CD4-positive, alpha-beta memory T cell (primary cell): ENCODE measurements at places on chromosomes 12 and 14.

- DNase-seq, result no peak
Observed at GRCh38 chr12:62928632-62929031, 6.3 kb downstream of the PPM1H start.

DNA sequence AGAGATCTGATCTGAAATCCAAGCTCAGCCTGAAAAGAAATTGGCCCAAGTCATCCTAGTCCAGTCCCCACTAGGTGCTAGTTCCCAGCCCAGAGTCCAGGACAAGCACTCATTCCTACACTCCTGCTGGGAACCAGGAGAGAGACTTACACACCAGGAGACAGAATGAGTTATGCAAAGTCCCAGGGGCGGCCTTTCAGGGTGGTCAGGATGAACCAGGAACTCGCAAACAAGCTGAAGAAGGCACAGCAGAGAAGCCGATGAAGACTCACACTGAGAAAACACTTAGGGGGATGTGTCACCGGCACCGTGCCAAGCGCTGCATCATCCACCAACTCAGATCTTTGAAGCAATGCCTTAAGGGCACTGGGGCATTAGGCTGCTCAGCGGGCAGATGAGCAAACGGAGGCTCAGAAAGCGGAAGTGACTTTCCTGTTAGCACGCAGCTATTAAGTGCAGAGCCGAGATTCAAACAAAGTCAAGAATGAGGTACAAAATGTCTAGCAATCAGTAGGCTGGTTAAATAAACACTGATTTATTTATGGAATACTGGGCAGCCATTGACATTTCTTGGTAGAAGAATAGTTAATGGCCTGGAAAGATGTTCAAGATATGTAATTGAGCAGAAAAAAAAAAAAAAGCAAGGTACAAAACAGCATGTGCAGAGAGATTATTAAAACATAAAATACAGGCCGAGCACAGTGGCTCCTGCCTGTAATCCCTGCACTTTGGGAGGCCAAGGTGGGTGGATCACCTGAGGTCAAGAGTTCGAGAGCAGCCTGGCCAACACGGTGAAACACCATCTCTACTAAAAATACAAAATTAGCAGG, 78.7 kb downstream of the LRRC74A start:
- DNase-seq, result peak; percentile 68

DNA sequence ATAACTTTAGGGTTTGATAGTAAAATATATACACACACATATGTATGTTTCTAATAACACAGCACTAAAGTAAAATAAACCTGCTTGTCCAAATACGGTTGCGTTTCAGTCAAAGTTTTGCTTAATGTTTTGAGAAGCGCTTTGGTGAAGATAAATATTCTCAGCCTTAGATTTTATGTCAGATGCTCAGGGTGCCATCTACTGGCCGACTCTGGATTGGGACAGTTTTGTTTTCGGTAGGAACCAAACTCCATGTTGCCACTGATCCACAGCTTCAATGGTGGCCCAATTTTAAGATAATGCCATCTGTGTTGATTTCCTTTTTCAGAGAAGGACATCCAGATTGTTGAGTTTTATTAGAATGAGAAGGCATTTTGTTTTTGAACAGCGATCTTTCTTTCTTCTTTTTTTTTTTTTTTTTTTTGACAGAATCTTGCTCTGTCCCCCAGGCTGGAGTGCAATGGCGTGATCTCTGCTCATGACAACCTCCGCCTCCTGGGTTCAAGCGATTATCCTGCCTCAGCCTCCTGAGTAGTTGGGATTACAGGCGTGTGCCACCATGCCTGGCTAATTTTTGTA, 43.1 kb downstream of the LLPH start:
- peak; percentile 16 for DNase-seq

- no peak for DNase-seq
Observed at GRCh38 chr14:60777856-60778578, 43.5 kb downstream of the MNAT1 start.

GRCh38 chr14:101033006-101033405, 129.5 kb upstream of the RTL1 start:
- DNase-seq, result no peak

GRCh38 chr12:3030821-3031429, 46.3 kb upstream of the TSPAN9 start:
- no peak for DNase-seq
